ENCODE measurements at places on chromosomes 13 and 19.

GRCh38 chr13:68506888-68507551 is 1276.9 kb upstream of the PCDH9 start:
- no peak for DNase-seq

GRCh38 chr19:49664171-49665035 is 1.3 kb downstream of the IRF3 start:
- DNase-seq = peak; percentile 87

- DNase-seq = no peak
Measured at GRCh38 chr13:39371706-39372105, 231.3 kb downstream of the LHFPL6 start.

DNA sequence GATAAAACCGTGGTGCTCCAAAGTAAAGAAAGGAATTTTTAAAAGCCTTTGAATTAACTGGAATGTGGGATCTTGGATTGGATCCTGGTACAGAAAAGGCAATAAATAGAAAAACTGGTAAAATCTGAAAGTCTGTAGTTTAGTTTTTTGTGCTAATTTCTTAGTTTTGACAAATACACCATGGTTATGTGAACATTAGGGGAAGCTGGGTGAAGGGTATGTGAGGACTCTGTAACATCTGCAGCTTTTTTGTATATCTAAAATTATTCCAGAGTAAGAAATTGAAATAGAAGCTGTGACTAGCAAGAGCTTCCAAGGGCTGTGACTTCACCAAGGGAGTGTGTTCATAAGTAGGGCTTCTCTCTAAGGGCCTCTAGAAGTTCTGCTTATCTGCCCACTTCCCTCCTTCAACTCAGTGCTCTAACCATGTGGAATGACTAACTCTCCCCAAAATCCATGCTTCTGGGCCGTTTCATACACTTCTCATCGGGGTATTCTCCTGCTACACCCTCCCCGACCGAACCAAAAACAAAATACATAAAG is 26.5 kb downstream of the ARHGAP35 start:
- DNase-seq = no peak

DNA sequence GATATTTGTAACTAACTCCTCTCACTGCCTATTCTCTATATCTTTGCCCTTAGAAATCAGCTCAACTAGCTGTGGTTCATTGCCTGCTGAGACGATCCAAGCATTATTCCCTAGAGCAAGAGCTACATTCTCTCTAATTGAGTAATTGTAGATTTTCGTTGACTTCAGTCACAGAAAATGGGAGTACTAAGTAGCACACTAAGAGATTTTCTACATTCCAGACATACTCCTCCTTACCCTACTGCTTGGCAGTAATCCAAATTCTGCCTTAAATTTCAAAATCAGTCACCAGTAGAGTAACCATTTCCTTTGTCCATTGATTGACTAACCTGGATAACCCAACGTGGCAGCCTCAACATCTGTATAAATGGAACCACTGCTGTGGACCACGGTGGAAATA is 1786.8 kb downstream of the SLITRK5 start:
- DNase-seq = no peak

DNA sequence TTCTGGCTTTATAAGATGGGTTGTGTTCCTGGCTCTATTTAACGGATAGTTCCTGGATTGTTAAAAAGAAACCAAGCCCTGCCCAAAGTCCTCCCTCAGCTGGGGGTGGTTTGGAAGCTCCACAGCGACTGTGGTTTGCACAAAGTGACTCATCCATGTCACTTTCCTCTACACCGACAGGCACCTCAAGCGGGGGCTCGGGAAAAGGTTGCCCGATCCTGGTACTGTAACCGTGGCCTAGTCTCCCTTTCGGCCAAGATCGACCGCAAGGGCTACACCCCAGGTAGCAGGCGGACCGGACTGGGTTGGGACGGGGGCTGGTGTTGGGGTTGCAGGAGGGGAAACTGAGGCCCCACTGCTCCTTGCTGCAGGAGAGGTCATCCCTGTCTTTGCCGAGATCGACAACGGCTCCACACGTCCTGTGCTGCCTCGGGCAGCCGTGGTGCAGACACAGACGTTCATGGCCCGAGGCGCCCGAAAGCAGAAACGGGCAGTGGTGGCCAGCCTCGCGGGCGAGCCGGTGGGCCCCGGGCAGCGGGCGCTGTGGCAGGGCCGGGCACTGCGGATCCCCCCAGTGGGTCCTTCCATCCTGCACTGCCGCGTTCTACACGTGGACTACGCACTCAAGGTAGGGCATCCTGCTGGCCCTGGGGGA is 1.6 kb downstream of the ARRDC2 start:
- no peak for DNase-seq

GRCh38 chr19:57905258-57905657 is 11.1 kb downstream of the ZNF417 start:
- DNase-seq = no peak

DNA sequence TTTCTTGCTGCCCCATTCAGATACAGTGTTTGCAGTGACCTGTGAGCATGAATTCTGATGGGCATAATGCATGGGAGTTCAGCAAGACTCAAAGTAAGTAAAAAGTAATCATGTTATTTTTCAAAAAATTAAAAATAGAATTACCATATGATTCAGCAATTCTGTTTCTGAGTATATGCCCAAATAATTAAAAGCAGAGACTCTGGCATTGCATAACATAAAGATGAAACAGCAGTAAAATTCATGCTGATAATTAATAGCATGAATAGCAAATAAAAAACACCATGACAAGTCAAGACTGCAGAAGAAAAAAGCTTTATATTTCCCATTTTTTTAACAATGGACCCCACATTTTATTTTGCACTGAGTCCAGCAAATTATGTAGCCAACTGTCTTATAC is 21.3 kb downstream of the RNF6 start:
- no peak for DNase-seq

GRCh38 chr13:65584126-65584525 is 1646.0 kb downstream of the PCDH9 start:
- no peak for DNase-seq

- DNase-seq = peak; percentile 25
Measured at GRCh38 chr13:26831336-26831908, 70.8 kb upstream of the GPR12 start.

DNA sequence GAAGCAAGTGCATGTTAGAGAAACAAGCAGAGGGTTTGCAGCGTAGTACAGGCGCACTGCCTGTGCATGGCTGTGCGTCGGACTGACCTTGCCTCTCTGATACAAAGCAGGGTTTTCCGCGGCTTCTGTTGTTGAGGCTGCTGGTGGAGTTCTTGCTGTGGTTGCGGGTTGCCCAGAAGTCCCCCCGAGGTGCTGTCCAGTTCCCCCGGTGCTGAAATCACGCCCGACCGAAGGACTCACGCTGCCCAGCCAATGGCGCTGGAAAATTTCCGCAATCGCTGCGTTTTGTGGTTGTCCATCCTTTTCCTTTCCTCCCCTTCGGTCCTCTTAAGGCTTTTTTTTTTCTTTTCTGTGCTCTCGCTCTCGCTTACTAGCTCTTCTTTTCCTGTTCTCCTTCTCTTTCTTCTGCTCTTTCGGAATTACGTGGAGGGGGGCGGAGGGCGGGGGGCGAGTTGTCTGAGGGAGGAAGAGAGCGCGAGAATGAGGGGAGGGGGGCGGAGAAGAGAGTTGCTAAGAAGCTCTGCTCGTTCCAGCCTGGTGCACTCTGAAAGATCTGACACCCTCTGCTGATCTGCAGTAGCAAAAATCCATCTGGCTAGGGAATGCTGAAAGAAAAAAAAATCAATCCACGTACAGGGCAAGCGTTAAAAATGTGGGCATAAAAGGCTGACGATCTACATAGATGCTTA is at the start of gene SLITRK1:
Gene SLITRK1, minus strand, starts transcription at position 558 of the 689 bp plus-strand sequence. CDS start 967 bp downstream, outside the sequence.
- DNase-seq = peak; percentile 83

DNA sequence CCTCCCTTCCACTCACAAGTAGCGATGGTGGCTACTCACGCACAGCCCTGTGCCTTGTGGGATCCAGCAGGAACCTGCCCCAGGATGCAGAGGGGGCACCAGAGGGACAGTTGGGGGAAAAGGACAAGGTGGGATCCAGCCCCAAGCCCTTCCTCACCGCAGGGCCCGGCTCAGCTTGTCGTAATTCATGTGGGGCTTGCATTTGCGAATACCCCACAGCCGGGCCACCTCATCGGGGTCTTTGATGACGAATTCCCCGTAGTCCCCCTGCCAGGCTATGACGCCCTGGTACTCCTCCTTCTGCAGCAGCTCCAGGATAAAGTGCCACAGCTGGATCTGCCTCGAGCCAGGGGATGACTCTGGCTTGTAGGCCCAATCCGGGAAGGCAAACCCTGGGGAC is 18.5 kb downstream of the ERFL start:
- DNase-seq = no peak

- no peak for DNase-seq
Measured at GRCh38 chr13:99847318-99847750, 124.2 kb downstream of the ZIC5 start.

GRCh38 chr13:26047040-26047439 is 4.8 kb downstream of the SHISA2 start:
- no peak for DNase-seq

DNA sequence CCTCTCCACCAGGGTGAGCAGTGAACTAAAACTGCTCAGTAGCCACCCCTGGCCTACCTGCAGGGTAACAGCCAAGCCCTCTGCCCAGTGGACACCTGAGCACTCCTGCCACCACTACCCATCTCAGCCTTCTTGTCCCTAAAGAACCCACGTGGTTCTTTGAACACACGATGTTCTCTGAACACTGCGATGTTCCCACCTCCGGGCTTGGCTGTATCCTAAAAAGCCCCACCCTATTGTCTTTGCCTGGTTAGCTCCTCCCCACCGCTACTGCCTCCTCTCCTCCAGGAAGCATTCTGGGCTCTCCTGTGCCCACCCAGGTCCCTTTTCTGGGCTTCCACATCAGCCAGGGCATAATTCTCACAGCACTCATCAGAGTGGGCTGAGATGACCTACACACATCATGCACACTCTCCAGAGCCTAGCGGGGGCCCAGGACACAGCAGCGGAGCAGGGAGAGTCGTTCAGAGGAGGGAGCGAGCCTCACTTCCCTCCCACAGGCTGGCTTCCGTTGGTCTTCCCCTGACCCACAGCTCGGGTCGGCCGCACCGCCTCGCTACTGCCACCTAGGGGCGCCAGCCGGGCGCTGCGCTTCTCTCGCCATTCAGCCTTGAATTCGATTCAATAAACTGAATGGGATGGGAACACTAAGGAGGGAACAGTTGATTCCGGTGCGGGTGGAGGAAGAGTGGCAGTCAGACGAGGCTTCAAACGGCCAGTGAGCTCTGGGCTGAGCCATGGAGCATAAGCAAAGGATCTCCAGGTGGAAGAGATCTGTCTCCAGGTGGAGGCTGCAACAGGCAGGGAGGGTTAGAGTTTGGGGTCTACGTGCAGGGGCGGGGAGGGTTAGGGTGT is 3.2 kb downstream of the ELAVL1 start:
- DNase-seq = peak; percentile 84

GRCh38 chr13:50275392-50276063 is 260.3 kb downstream of the KCNRG start:
- DNase-seq = no peak

DNA sequence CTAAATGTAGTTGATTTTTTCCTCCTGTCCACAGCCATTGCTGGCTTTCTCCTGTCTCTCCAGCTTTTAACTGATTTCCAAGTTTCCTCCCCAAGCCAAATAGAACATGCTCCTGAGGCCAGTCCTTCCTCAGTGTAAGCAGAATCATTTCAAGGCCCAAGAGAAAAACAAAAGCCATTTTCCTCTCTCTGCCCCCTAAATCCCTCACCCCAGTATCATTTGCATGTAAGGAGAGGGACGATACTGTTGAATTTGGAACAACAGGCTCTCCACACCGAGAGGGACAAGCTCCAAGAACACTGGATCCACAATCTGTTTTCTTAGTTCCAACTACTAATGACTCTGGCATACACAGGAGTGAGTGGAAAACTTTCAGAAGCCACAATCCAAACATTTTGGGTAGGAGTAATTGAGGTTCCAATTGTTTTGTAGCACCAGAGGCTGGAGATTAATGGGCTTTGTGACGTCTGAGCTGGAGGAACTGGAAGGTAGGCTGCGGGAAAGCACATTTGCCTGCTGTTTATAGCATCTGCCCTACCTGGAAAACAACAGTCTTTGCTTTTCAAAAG is 156.8 kb downstream of the FLT1 start:
- no peak for DNase-seq

DNA sequence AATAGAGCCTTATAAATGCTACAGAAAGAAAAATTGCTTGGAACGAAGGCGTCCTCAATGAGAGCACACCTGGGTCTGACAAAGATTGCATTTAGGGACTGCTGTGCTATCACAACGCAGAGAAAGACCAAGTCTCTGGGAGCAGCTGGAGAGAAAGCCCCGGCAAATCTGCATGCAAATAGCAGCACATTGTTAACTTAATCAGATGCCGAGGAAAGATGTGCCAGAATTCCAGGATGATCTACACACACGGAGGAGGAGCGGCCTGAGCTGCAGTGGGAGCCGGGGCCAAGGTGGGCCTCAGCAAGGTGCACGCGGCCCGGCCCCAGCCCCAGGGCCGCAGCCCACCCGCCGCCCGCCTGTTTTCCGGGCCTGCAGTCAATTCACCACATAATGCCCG is 1.4 kb downstream of the ZNF536 start:
- DNase-seq = no peak

GRCh38 chr13:20351281-20352022 is 119.3 kb upstream of the GJB6 start:
- DNase-seq = no peak

DNA sequence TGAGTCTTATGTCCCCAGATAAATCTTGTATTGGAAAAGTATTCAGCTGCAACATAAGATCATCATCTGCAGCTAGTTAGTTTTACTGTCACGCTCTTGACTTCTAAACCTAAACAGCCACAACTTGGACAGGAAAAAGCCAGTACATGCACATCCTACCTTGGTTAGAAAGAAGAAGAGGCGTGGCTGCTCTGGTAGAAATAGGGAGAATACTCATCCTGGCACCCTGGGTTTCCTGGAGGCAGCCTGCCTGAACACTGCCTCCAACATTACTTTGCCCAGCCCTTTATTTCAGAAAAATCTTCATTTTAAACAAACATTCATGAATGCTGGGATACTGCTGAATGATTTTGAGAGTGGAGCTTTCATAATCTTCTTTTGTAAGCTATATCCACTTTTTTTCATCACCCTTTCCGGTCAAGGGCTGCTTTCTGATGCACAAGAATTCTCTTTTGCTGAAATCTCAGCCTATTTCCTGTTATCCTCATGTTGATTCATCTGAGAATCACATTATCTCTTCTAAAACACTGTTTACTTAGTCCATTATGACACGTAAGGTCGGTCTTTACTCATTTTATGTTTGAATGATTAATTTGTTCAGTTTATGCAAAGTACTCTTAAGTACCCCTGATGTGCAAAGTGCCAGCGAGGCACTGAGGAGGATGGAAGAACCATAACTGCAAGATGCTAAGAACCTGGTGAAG is 55.2 kb downstream of the STARD13 start:
- no peak for DNase-seq

- no peak for DNase-seq
Measured at GRCh38 chr13:46612267-46612666, 59.3 kb downstream of the LRCH1 start.

DNA sequence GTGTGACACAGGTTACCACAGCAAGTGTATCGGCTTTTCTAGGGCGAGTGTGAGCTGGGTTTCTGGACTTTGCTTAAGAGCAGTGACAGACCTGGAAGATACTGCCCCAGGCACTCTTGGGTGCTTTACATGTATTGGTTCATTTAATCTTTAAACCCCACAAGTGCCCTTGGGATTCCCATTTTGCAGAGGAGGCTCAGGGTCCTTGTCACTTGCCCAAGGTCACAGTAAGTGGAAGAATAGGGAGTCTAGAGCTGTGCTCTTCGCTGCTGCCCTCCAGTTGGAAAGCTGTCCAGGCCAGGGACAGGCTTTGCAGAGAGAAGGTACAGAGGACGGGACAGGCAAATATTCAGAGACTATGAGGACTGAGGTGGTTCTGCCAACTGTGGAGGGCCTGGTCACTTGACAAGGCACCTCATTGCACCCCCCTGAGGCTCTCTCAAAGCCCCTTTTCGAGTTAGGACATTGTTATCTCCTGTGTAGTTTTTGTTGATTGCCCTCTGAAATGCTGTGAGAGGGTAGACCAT is 42.4 kb downstream of the BBC3 start:
- DNase-seq = no peak

Data from left forelimb (tissue), 1 donor.